ENCODE measurements at places on chromosomes 3 and 15. TPM values are rescaled to one million over a fixed set of nuclear protein-coding genes. Genes with fewer than 3 reads are reported as not detected.
A peak's percentile ranks its signal among the peaks of the same experiment; 100 is the strongest.

GRCh38 chr3:155641956-155642355 is 102.9 kb downstream of the PLCH1 start:
- no peak overlapping the region for H3K27ac ChIP-seq
- H3K4me3 ChIP-seq = no peak overlapping the region
- peaks cover 11% of the 10 kb centered on the region for H3K4me1 ChIP-seq
- no peaks in the 10 kb centered on the region for H3K27me3 ChIP-seq

GRCh38 chr15:38401701-38402100 is 52.2 kb upstream of the FAM98B start:
- H3K27ac ChIP-seq = no peak overlapping the region
- no peak for DNase-seq
- H3K4me3 ChIP-seq = no peak overlapping the region
- peaks cover 6% of the 10 kb centered on the region for H3K27me3 ChIP-seq
- H3K36me3 ChIP-seq = no peaks in the 10 kb centered on the region
- no peaks in the 10 kb centered on the region for H3K4me1 ChIP-seq

DNA sequence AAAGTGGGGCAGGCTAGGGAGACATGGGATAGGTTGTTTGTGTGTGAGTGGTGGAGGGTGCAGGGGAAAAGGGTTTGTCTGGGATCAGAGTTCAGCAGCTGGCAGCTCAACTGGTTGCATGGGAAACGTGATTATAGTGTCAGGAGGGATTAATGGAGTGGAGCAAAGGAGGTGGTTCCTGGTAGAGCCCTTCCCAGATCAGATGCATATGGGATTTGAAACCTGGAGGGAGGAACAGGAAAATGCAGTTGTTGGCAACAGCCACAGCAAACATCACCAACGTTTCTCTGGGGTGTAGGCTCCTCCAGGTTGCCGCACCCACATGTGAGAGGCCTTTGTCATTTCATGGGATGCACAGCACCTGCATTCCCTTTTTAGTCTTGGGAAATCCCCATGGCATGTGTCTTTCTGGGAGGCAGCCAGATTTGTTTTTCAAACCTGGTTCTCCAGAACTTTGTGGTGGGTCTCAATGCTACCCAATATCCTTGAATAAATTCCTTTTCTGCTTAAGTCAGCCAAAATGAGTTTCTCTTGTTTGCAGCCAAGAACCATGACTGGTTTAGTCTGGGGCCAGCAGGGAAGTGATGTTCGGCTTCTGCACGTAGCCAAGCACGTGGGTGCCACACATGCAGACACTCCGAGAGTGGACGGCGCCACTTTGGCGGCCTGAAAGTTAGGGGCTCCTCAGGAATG is 61.3 kb downstream of the BDH1 start:
- H3K27me3 ChIP-seq = no peaks in the 10 kb centered on the region
- H3K36me3 ChIP-seq = no peaks in the 10 kb centered on the region
- H3K27ac ChIP-seq = no peak overlapping the region
- no peak overlapping the region for H3K4me3 ChIP-seq
- no peak for DNase-seq
- H3K4me1 ChIP-seq = peaks cover 9% of the 10 kb centered on the region

GRCh38 chr3:40118091-40118490 is 191.4 kb upstream of the EIF1B start:
- no peaks in the 10 kb centered on the region for H3K36me3 ChIP-seq
- no peak for DNase-seq
- H3K4me3 ChIP-seq = no peak overlapping the region
- no peak overlapping the region for H3K27ac ChIP-seq
- peaks cover 5% of the 10 kb centered on the region for H3K4me1 ChIP-seq
- no peaks in the 10 kb centered on the region for H3K27me3 ChIP-seq

DNA sequence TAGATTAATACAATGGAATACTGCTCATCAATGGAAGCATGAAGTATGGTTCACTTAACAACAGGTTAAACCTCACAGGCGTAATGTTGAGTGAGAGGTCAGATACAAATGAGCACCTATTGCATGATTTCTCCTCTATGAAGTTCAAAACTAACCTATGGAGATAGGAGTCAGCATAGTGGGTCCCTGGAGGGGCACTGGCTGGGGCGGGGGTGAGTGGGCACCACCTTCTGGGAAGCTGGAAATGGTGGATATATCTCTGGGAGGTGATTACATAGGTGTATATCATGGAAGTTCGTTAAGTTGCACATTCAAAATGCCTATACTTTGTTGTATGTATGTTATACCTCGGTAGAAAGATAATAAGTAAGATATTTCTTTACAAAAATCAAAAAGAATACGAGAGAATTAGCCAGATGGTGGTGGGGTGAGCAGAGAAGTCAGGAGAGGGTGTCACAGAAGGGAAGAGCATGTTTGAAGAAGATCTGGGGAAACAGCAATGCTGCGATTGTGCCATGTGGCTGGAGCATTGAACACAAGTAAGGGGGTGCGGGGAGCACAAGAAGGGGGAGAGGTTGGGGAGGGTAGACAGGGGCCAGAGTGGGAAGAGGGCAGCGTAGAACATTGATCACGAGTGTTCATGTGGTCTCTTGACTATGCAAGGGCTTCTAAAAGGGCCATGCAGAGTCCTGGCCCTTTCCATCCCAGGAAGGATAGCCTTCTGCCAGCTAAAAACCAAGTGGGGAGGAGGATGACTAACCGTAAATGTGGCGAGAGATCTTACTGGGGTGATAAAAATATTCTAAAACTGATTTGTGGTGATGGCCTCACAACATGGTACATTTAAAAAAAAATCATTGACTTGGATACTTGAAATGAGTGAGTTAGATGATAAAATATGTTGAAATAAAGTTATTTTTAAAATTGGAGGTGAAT is 30.2 kb downstream of the ITGA11 start:
- H3K36me3 ChIP-seq = no peaks in the 10 kb centered on the region
- no peak overlapping the region for H3K27ac ChIP-seq
- peaks cover 14% of the 10 kb centered on the region for H3K4me1 ChIP-seq
- DNase-seq = no peak
- H3K4me3 ChIP-seq = no peak overlapping the region

GRCh38 chr15:38411902-38412301 is 42.0 kb upstream of the FAM98B start:
- H3K27ac ChIP-seq = no peak overlapping the region
- no peaks in the 10 kb centered on the region for H3K4me1 ChIP-seq
- peaks cover 11% of the 10 kb centered on the region for H3K27me3 ChIP-seq
- no peaks in the 10 kb centered on the region for H3K36me3 ChIP-seq

DNA sequence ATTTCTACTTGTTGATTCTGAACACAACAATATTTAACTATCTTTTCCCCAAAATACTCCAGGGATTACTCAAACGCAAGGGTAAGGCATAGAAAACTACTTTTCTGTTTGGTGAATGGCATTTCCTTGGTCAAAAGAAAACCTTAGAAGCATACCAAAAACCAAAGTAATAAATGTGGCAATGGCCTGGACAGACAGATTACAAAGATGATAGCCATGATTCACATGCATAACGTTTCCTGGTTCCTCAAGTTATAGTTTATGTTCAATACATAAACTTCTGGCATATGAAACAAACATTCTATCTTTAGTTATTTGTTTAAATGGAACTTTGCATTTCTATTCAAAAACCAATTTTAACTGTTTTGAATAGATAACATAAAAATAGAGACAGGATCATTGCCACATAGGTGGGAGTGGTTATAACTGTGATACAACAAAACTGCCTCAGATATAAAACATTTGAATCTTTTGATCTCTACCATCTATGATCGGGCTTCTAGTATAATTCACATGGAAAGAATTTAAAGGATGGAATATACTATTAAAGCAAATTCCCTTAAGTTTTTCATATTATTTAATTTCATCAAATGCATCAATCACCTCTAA is 32.1 kb downstream of the FOXP1 start:
- H3K4me3 ChIP-seq = no peak overlapping the region
- no peak for DNase-seq
- no peaks in the 10 kb centered on the region for H3K27me3 ChIP-seq
- H3K4me1 ChIP-seq = peaks cover 9% of the 10 kb centered on the region
- H3K36me3 ChIP-seq = peaks cover 1% of the 10 kb centered on the region

- H3K4me1 ChIP-seq = no peaks in the 10 kb centered on the region
- H3K36me3 ChIP-seq = no peaks in the 10 kb centered on the region
- H3K27me3 ChIP-seq = no peaks in the 10 kb centered on the region
- H3K4me3 ChIP-seq = no peak overlapping the region
- no peak overlapping the region for H3K27ac ChIP-seq
These were observed 294.6 kb downstream of the EPHA3 start for GRCh38 chr3:89402051-89402450.

- H3K36me3 ChIP-seq = no peaks in the 10 kb centered on the region
- H3K4me1 ChIP-seq = peaks cover 2% of the 10 kb centered on the region
These were observed 46.2 kb downstream of the KBTBD8 start for GRCh38 chr3:67044295-67044694.

DNA sequence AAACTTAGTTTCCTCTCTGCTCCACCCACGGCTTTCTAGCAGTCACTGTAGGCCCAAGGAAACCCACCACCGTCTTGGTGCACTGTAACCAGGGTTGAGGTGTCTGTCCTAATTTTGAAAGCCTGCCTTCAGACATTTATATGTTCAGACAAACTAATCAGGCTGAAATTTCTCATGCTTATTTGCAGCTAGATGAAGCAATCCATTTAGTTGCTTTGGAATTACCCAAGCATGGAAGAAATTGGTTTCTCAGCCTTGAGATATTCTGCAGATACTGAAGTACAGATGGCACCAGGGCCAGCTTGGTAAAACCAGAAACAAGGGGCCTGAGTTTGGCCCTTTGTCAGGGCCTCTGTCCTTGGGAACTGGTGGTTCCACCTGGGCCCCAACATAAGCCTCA is 105.4 kb downstream of the CACNA1D start:
- H3K4me1 ChIP-seq = no peaks in the 10 kb centered on the region
- DNase-seq = no peak
- no peaks in the 10 kb centered on the region for H3K27me3 ChIP-seq

DNA sequence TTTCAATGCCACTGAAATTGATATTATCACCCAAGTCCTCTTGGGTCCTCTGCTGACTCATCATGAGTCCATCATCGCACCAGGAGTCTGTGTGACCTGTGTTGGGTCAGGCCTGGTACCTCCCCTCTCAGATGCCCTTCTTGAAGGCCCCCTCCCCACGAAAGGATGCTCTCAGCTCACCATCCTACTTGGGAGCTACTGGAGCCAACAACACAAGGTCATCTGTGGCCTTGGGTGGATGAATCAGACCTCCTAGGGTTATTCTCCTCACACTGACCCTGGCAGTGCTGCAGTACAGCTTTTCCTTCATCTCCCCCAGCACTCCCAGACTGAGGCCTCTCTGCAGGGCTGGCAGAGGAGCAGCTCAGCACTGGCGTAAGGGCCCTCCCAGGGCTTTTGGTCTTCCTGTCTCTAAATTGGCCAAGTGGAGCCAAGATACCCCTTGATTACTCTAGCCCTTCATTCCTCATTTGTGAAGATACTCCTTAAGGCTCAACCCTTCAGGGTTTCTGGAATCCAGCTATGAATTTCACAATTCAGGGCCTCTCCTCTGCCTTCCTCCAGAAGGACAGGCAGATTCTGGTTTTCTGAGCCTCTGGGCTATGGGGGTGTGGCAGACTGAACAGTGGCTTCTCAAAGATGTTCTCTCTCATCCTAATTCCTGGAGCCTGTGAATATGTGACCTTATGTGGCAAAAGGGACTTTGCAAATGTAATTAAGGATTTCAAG is 80.7 kb upstream of the GSK3B start:
- no peaks in the 10 kb centered on the region for H3K27me3 ChIP-seq
- no peak overlapping the region for H3K4me3 ChIP-seq
- no peaks in the 10 kb centered on the region for H3K36me3 ChIP-seq
- H3K27ac ChIP-seq = no peak overlapping the region
- H3K4me1 ChIP-seq = peaks cover 15% of the 10 kb centered on the region
- DNase-seq = no peak

- H3K4me3 ChIP-seq = peak overlapping the region; percentile 46
- H3K27ac ChIP-seq = peak overlapping the region; percentile 87
- DNase-seq = no peak
- no peaks in the 10 kb centered on the region for H3K36me3 ChIP-seq
- H3K4me1 ChIP-seq = peaks cover under 1% of the 10 kb centered on the region
- peaks cover 94% of the 10 kb centered on the region for H3K27me3 ChIP-seq
These were observed 64.9 kb upstream of the POLG start for GRCh38 chr15:89399238-89400115.

DNA sequence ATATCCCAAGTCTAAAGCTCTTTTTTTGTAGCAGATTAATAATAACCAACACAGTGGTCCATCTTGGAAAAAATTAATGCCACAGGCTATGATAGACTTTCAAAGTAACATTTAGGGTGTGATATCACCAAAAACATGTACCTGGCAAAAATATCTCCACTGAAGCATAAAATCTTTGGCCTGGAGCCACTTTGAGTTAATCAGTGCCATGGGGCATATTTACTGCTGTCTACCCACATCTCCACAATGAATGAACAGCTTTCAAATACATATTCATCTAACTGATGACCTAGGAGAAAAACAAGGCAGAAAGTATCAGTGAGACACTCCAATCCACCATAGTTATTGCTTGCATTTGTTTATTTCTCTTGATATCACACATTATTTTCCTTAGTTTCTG is 296.0 kb upstream of the MDFIC2 start:
- no peaks in the 10 kb centered on the region for H3K27me3 ChIP-seq
- no peak overlapping the region for H3K27ac ChIP-seq
- H3K4me3 ChIP-seq = no peak overlapping the region
- DNase-seq = no peak
- no peaks in the 10 kb centered on the region for H3K36me3 ChIP-seq
- H3K4me1 ChIP-seq = peaks cover 23% of the 10 kb centered on the region

DNA sequence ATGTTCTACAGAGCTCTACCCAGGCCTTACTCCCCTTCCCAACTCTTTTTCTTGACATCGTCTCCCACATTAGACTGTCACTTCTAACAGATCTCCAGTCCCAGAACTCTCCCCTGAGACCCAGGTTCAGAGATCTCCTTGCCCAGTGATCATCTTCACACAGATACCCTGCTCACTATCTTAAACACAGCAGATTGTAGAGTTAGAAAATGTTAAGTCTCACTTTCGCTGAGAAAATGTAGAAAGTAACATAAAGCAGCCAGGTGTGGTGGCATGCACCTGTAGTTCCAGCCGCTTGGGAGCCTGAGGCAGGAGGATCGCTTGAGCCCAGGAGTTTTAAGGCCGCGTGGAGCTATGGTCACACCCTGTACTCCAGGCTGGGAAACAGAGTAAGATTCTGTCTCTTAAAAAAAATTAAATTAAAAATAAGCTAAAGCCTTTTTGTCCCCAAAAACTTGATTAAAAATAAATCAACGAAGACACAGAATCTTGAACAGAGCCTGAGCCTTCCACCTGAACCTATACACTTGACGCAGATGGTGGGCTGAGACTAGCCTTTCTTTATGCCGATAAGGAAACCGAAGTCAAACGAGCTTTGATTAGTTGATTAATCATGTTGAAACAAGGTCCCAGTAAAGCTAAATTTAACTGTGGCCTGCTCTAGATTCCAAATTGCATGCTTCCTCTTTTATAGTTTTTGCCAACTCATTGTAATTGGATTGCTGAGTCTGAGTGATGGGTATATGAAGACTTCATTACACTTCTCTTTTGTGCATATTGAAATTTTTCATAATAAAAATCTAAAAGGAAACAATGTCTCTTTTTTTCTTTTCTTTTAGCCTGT is 31.3 kb upstream of the BLM start:
- H3K4me1 ChIP-seq = no peaks in the 10 kb centered on the region
- peaks cover 3% of the 10 kb centered on the region for H3K27me3 ChIP-seq
- H3K4me3 ChIP-seq = no peak overlapping the region
- no peak for DNase-seq
- no peaks in the 10 kb centered on the region for H3K36me3 ChIP-seq

- no peak for DNase-seq
- H3K27me3 ChIP-seq = no peaks in the 10 kb centered on the region
These were observed 28.1 kb downstream of the OIP5 start for GRCh38 chr15:41304149-41304770.

The CCDC14 gene
- total RNA-seq = 121 TPM

The ARPIN gene
- total RNA-seq = 20.4 TPM

The BOC gene
- 14.2 TPM for total RNA-seq

The CNBP gene
- 194 TPM for total RNA-seq

The CAMK2N2 gene
- 1.3 TPM for total RNA-seq

The GCSAM gene
- total RNA-seq = not detected

The LYZL4 gene
- not detected for total RNA-seq

The GOLGA8K gene
- 0.18 TPM for total RNA-seq

The SLC6A20 gene
- total RNA-seq = not detected

The TLR9 gene
- not detected for total RNA-seq

The ASB14 gene
- not detected for total RNA-seq
